ENCODE measurements at places on chromosomes 3 and 15. TPM values are rescaled to one million over a fixed set of nuclear protein-coding genes. Genes with fewer than 3 reads are reported as not detected.

DNA sequence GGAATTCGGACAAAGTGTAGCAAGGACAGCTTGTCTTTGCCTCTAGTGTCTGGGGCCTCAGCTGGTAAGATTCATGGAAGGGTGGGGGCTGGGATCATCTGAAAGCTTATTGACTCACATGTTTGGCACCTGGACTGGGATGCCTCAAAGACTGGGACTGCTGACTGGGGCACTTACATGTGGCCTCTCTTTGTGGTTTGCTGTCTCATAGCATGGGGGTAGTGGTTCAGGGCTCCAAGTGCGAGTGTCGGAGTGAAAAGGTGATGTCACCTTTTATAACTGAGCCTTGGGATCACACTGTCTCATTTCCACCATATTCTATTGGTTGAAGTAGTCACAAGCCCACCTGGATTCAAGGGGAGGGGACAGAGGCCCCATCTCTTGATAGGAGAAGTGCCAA is 6.8 kb downstream of the MFSD1 start:
- no peaks in the 10 kb centered on the region for H3K27me3 ChIP-seq
- no peak overlapping the region for H3K27ac ChIP-seq
- H3K4me3 ChIP-seq = no peak overlapping the region
- H3K4me1 ChIP-seq = no peaks in the 10 kb centered on the region
- H3K36me3 ChIP-seq = peaks cover 5% of the 10 kb centered on the region

DNA sequence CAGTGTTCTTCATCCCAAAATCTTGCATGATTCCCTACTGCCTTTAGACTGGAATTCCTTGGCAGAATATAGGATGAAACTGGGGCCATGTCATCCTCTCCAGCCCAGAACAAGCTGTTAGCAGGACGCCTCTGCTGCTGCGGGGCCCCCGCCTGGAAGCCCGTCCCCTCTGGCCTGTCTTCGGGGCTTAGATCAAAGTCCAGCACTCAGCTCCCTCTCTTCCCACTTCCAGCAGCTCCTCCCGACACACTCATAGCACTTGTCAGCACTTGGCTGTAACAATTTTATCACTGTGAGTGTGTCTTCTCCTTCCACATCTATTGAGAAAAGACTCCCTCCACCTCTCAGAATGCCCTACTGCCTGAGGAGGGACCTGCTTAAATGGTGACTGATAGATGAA is 112.0 kb upstream of the HACD2 start:
- H3K4me1 ChIP-seq = no peaks in the 10 kb centered on the region
- DNase-seq = no peak
- no peak overlapping the region for H3K27ac ChIP-seq
- no peaks in the 10 kb centered on the region for H3K36me3 ChIP-seq
- H3K4me3 ChIP-seq = no peak overlapping the region

- DNase-seq = no peak
- H3K4me1 ChIP-seq = no peaks in the 10 kb centered on the region
- H3K27ac ChIP-seq = peak overlapping the region; percentile 10
- H3K4me3 ChIP-seq = no peak overlapping the region
Observed at GRCh38 chr15:51576911-51577500, 45.6 kb downstream of the DMXL2 start.

DNA sequence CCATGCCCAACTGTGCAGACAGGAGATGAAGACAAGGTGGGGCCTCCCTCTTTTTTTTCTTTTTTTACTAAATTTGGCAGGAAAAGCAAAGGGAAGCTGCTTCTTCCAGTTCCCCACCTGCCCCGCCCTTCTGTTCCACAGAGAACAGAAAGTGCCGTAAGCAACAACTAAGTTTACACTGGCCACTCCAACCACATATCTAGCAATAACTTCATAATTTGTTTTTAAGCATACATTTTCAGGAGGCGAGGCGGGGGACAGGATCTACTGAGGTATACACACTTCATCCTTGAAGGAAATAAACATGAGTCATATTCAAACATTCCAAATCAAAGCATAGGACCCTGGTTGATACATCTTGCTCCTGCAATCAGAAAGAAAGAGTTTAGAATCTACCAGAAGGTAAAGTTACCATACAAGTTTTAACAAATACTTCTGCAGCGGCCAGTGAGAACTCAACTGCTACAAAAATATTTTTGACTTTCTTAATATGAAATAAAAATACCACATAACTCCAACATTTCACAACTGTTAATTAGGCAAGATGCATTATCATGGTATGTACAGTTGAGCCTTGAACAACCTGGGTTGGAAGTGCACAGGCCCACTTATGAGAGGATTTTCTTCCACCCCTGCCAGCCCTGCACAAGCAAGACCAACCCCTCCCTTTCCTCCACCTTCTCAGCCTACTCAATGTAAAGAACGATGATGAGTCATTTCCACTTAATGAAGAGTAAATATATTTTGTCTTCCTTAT is 50.7 kb downstream of the FOXP1 start:
- no peaks in the 10 kb centered on the region for H3K27me3 ChIP-seq
- H3K4me1 ChIP-seq = no peaks in the 10 kb centered on the region
- H3K4me3 ChIP-seq = no peak overlapping the region
- H3K27ac ChIP-seq = no peak overlapping the region
- DNase-seq = no peak

DNA sequence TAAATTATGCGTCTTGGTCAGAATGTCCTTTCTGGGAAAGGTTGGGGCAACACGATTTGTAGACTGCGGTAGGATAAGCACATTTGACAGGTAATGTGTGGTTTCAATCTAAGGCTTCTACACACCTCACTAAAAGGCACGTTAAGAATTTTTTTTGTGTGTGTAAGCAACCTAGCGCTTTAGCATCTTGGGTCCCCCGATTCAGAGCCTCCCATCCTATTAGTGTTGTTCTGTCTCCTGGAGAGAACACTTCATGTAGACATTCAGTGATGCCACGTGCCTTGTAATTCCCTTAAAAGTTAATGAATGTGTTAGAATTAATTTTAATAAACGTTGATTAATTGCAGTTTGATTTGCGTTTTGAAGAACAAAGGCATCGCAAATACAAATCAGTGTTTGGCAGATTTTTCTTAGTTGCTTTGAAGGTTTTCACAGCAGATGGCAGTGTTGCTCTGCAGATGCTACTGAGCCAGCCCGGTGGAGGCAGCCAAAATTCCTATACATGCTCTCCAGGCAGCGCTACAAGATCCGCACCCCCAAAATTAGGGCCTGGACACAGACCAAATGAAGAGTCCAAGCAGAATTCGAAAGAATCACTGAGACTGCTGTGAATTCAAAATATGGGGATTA is 63.5 kb downstream of the OTOL1 start:
- no peaks in the 10 kb centered on the region for H3K36me3 ChIP-seq
- no peak for DNase-seq
- no peak overlapping the region for H3K27ac ChIP-seq
- no peaks in the 10 kb centered on the region for H3K4me1 ChIP-seq
- no peak overlapping the region for H3K4me3 ChIP-seq
- no peaks in the 10 kb centered on the region for H3K27me3 ChIP-seq

DNA sequence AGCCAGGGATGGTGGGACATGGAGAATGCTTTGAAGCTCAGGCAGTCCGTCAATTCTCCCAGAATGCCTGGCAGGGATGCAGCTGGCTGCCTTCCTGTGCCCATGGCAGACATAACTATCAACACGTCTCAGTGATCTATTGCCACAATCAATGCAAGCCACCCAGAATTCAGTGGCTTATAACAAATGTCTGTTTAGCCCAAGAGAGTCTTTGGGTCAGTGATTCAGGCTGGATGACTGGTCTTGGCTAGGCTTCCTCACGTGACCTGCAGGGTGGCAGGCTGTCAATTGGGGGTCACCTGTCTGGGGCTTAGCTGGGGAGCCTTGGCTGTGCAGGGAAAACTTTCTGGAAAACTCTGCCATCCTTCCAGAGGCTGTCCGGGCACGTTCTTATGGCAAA is 213.1 kb upstream of the LRRFIP2 start:
- no peak overlapping the region for H3K4me3 ChIP-seq
- no peaks in the 10 kb centered on the region for H3K36me3 ChIP-seq
- H3K4me1 ChIP-seq = no peaks in the 10 kb centered on the region
- no peak overlapping the region for H3K27ac ChIP-seq
- no peaks in the 10 kb centered on the region for H3K27me3 ChIP-seq

- no peak overlapping the region for H3K27ac ChIP-seq
- no peak overlapping the region for H3K4me3 ChIP-seq
- no peaks in the 10 kb centered on the region for H3K36me3 ChIP-seq
- H3K27me3 ChIP-seq = no peaks in the 10 kb centered on the region
- no peak for DNase-seq
Observed at GRCh38 chr3:101166150-101166549, 154.2 kb downstream of the IMPG2 start.

GRCh38 chr3:139629033-139629432 is 48.7 kb downstream of the NMNAT3 start:
- H3K27me3 ChIP-seq = no peaks in the 10 kb centered on the region
- H3K4me1 ChIP-seq = no peaks in the 10 kb centered on the region
- H3K27ac ChIP-seq = no peak overlapping the region
- no peak for DNase-seq
- no peaks in the 10 kb centered on the region for H3K36me3 ChIP-seq

GRCh38 chr15:52336529-52336928 is 40.9 kb upstream of the MYO5C start:
- H3K4me3 ChIP-seq = no peak overlapping the region
- no peak overlapping the region for H3K27ac ChIP-seq
- no peak for DNase-seq
- no peaks in the 10 kb centered on the region for H3K4me1 ChIP-seq
- H3K36me3 ChIP-seq = no peaks in the 10 kb centered on the region

DNA sequence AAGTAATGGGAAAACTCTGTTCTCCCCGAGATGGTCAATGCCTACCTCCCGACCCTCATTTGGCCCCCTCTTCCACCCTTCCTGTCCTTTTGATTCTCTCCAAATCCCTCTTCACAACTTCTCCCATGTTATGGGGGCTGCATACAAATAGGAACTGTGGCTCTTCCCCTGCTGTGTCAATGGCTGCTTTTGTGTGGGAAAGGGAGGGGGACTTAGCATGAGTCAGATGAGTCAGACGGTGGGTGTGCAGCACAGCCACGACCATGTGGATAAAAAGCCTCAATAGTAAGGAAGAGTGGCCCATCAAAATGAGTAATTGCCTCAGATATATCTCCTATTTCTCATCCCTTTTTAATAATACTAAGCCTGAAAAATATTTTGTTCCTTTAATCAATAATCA is 31.9 kb downstream of the SPATA16 start:
- DNase-seq = no peak
- H3K36me3 ChIP-seq = no peaks in the 10 kb centered on the region
- H3K4me1 ChIP-seq = no peaks in the 10 kb centered on the region
- no peaks in the 10 kb centered on the region for H3K27me3 ChIP-seq
- H3K4me3 ChIP-seq = no peak overlapping the region

DNA sequence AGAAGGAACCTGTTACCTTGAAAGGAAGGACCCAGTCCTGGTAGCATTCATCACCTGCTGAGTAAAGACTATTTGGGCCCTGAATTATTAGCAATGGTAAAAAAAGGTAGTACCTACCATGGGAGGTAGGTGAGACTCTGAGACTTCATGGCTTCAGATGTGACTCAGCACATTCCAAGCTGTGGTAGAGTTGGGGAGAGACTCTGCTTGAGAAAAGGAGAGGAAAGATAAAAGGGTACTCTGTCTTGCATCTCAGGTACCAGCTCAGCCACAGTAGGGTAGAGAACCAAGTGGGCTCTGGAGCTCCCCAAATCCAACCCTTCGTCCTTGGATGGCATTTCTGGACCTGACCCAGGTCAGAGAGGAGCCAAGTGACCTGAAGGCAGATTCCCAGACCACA is 430.4 kb downstream of the TBL1XR1 start:
- peaks cover 7% of the 10 kb centered on the region for H3K4me1 ChIP-seq
- no peak overlapping the region for H3K27ac ChIP-seq
- no peak for DNase-seq
- no peaks in the 10 kb centered on the region for H3K36me3 ChIP-seq

- H3K4me3 ChIP-seq = no peak overlapping the region
- no peak overlapping the region for H3K27ac ChIP-seq
- no peaks in the 10 kb centered on the region for H3K36me3 ChIP-seq
- no peak for DNase-seq
Observed at GRCh38 chr3:189236352-189236751, 64.6 kb downstream of the TPRG1 start.

FAM107A gene
- 8.0 TPM for total RNA-seq

IMPG2 gene
- 0.12 TPM for total RNA-seq

CX3CR1 gene
- 2.7 TPM for total RNA-seq

TBC1D5 gene
- total RNA-seq = 20.5 TPM

Data from pancreas (tissue), 10 donors.